Lower lobe of right lung (tissue), 2 donors: ENCODE measurements at places on chromosomes 13 and 19. TPM values are rescaled to one million over a fixed set of nuclear protein-coding genes. Genes with fewer than 3 reads are reported as not detected.

GRCh38 chr19:1513499-1514294 is 878 bp upstream of the ADAMTSL5 start:
- DNase-seq: peak; percentile 66

GRCh38 chr19:31264041-31264778 is 85.0 kb downstream of the TSHZ3 start:
- DNase-seq: no peak

DNA sequence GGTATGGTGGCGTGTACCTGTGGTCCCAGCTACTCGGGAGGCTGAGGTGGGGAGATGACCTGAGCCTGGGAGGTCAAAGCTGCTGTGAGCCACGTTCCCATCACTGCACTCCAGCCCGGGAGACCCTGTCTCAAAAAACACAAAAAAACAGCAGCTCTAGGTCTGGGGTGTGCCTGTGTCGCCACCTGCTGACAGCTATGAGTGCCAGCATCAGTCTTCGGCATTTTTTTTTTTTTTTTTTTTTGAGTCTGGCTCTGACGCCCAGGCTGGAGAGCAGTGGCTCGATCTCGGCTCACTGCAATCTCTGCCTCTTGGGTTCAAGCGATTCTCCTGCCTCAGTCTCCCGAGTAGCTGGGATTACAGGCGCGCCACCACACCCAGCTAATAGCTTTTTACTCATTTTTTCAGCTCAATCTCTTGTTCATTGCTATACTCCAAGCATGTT is 10.1 kb downstream of the AP2S1 start:
- no peak for DNase-seq

- DNase-seq: no peak
Observed at GRCh38 chr19:13670846-13671245, 93.5 kb upstream of the MRI1 start.

DNA sequence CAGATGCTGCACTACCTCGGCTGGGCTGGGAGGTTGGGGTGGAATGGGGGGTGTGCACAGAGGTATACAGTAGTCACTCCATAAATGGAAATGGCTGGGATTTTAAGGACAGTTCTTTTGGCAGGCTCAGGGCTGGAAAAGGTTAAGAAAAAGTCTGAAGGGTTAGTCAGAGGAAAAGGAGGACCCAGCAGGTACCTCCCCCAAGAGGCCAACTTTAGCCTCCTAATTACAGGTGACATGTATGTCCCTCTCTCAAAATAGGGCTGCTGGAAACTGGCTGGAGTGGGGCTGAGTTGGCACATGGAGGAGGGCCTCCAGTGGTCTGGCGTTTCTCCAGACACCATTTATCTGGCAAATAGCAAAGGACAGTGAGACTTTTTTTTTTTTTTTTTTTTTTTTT is 994 bp downstream of the CCDC194 start:
- no peak for DNase-seq

DNA sequence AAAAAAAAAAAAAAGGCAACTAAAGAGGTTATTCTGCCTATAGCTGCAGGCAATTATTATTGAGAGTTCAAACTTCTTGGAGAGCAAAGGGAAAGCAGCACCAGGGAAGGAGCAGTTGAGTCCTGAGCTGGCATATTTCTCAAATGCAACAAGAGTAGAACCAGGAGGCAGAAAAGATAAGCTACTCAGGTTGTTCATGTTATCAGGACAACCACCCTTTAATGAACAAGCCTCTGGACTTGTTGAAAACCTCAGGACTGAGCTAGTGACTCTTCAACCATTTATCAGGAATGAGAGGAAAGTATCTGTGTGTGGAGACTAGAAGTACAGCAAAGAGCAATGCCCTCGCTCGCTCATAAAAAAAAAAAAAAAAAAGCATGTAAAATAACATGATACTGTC is 183.0 kb downstream of the KCTD12 start:
- DNase-seq: no peak

GRCh38 chr13:40342901-40343300 is 323.5 kb downstream of the FOXO1 start:
- no peak for DNase-seq

DNA sequence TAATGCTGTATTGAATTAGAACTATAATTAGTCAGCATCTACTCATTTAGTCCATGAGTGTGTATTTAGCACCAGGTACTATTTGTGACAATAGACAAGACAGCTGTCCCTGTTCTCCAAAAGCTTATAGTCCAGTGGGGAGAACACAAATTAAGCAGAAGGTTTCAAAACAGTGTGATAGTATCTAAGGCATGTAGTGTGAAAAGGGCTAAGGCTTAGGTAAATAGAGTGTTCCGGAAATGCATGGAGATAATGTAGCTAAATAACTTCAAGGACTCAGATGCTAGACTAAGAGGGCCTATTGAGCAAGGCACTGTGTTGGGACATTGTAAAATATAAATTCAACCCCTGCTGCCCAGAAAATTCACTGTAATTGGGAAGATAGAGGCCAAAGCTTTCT is 144.1 kb upstream of the MIR17HG start:
- DNase-seq: no peak

- DNase-seq: no peak
Observed at GRCh38 chr13:33536601-33537000, 251.0 kb upstream of the STARD13 start.

DNA sequence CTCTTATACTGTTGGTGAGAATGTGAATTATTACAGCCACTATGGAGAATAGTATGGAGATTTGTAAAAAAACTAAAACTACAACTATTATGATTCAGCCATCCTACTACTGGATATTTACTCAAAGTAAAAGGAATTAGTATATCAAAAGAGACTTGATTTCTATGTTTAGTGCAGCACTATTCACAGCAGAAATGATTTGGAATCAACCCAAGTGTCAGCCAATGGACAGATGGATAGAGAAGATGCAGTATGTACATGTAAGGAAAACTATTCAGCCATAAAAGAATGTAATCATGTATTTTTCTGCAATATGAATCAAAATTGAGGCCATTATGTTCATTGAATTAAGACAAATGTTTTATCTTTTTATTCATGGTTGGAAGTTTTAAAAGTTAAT is 1705.5 kb downstream of the SLITRK1 start:
- no peak for DNase-seq

- peak; percentile 92 for DNase-seq
Observed at GRCh38 chr19:56838909-56839651, 1.4 kb downstream of the PEG3 start.

DNA sequence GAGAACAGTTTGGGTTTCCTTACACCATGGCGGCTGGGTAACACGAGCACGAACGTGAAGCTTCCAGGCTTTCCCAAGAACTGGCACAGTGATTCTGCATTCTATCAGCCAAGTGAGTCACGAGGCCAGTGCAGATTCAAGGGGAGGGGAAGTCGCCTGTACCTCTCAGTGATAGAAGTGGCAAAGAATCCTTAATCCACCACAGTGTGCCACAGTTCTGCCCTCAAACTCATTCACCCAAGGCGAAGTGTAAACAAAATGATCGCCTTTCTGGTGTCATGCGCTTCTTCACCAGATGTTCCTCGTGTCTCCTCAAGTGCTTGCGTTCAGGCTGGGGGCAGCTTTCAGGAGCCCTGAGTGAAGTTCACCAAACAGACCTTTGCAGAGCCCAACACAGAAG is 24.9 kb upstream of the AMER2 start:
- no peak for DNase-seq

GRCh38 chr13:73129023-73129422 is 70.2 kb downstream of the KLF5 start:
- no peak for DNase-seq

DNA sequence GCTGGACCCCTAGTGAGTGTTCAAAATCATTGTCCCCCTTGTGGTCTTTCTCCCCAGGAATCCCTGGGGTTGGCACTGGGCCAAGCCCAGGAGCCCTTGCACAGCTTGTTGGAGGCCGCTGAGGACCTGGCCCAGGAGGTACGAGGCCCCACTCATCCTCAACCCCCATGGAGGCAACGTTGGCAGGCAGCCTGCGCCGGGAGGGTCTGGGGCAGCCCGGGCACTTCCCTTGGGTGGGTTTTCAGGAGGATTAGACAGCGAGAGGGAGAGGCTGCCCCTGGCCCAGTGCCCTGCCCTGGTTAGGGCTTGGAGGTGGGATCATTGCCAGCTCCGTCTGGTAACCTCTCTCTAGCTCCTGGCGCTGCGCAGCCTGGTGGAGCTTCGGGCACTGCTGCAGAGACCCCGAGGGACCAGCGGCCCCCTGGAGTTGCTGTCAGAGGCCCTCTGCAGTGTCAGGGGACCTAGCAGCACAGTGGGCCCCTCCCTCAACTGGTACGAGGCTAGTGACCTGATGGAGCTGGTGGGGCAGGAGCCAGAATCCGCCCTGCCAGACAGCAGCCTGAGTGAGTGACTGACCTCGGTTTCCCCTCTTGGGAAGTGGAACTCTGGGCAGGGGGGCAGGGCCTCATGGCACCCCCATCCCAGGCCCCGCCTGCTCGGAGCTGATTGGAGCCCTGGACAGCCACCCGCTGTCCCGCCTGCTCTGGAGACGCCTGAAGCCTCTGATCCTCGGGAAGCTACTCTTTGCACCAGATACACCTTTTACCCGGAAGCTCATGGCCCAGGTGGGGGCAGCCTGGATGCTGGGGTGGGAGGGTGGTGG is 3.0 kb downstream of the ABCA7 start:
- no peak for DNase-seq

DNA sequence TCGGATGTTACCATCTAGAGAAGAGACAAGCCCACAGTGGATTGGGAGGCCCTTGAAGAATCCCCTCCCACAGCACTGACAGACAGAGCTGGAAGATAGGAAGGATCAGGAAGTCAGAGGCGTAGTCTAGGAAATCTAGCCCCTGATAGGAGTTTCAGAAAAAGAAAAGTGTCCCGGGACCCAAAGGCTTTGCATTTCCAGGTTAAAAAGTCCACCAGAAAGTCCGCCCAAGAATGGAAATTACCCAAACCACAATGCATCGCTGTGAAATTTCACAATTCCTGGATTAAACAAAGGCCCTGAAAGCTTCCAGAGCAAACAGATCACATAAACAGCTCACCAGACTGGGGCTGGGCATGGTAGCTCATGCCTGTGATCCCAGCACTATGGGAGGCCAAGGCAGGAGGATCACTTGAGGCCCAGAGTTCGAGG is 146.9 kb downstream of the KDM4B start:
- no peak for DNase-seq

DNA sequence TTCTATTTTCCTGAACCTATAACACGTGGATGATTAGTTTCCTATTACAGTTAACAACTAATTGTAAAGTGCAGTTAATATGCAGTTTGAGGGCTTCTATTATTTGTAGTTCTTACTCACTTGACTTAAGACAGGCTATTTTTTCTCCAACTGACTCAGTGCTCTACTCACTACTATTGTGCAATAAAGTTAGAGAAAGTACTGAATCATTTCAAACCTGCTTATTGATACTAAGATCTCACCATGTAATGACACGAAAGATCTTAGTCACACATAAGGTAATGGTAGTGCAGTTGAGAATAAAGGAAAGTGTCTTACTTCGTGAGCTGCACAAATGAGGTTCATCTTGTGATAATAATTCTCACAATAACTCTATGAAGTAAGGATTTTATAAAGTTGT is 22.8 kb upstream of the ITM2B start:
- no peak for DNase-seq

DNA sequence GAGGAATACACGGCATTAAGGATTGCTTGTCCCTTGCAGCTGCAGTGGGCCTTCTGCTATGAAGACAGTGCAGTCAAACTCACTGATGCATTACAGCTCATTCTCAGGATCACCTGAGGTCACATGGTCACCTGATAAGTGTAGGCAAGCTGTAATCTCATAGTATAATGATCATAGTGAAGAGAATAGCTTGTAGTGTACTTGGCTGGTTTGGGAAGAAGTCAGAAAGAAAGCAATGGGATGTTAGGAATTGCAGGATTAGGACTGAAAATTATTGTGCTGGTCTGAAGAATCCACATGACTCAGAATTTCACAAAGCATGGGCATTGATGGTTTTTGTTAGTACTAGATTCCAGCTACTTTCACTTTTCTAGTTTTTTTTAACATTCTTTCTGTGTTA is 76.7 kb downstream of the MBNL2 start:
- no peak for DNase-seq

GRCh38 chr19:13104360-13104847 is 1.7 kb upstream of the LYL1 start:
- DNase-seq: peak; percentile 79

- no peak for DNase-seq
Observed at GRCh38 chr19:58183817-58184215, 955 bp downstream of the ZNF274 start.

- no peak for DNase-seq
Observed at GRCh38 chr19:54399189-54399588, 16.1 kb upstream of the TTYH1 start.

- DNase-seq: peak; percentile 76
Observed at GRCh38 chr19:43524922-43525835, 1.8 kb downstream of the ETHE1 start.

- no peak for DNase-seq
Observed at GRCh38 chr19:56176881-56177280, 1.1 kb downstream of the GALP start.

- DNase-seq: no peak
Observed at GRCh38 chr19:47376589-47377144, 27.6 kb downstream of the DHX34 start.

- no peak for DNase-seq
Observed at GRCh38 chr13:103759361-103759760, 693.1 kb upstream of the SLC10A2 start.

- DNase-seq: peak; percentile 59
Observed at GRCh38 chr13:29935309-29935981, 85.0 kb upstream of the UBL3 start.

DNA sequence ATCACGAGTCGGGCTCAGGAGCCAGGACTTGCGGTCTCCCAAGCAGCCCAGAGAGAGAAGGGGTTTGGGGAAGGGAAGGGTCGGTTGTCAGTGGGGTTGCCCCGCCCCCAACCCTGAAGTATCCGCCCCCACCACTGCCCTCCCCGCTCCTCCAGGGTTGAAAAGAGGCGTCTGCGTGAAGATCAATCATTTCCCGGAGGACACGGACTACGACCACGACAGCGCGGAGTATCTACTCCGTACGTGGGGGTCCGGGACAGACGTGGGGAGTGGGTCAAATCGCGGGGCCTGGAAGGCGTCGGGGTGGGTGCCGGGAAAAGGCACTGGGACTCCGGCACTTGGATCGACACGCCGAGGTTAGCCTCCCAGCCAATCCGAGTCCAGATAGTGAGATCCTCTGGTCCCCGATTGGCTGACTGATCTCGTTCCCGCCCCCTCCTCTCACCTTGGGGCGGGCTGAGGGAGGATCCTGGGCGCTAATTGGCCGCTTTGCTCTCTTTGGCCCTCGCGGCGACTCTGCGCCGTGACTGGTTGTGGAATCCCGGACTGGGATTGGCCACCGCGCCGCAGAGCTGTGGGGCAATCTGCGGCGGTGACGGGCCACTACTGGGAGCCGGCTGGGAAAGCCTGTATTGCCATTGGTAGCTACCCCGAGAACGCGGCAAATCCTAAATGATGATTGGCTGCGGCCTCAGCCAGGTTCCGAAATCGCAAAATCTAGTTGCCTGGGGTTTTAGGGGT is 13.3 kb upstream of the CACNG6 start:
- DNase-seq: peak; percentile 64

The ZNF681 gene
- total RNA-seq: 1.7 TPM

The NCAN gene
- total RNA-seq: not detected

The MYH14 gene
- 113 TPM for total RNA-seq

The FFAR3 gene
- not detected for total RNA-seq

The RXFP2 gene
- total RNA-seq: not detected

The C1QTNF9 gene
- total RNA-seq: not detected

The FFAR2 gene
- total RNA-seq: 4.7 TPM
